Renal pelvis (tissue), 12 donors: ENCODE measurements at places on chromosomes 16 and 17.

GRCh38 chr16:66342294-66342900, 24.1 kb upstream of the CDH5 start:
- DNase-seq: no peak

GRCh38 chr16:76681296-76681695, 404.1 kb downstream of the CNTNAP4 start:
- DNase-seq: no peak

GRCh38 chr16:17853958-17854357, 383.2 kb upstream of the XYLT1 start:
- DNase-seq: no peak

GRCh38 chr17:2312736-2313135, 9.0 kb downstream of the SRR start:
- DNase-seq: no peak

GRCh38 chr17:79844869-79845600, 5.8 kb upstream of the CBX4 start:
- no peak for DNase-seq

- DNase-seq: no peak
Observed at GRCh38 chr16:23244122-23244521, 58.0 kb upstream of the SCNN1B start.

GRCh38 chr16:6258056-6258455, 1074.6 kb upstream of the RBFOX1 start:
- no peak for DNase-seq

GRCh38 chr17:46943501-46944393, 20.8 kb downstream of the GOSR2 start:
- DNase-seq: no peak

DNA sequence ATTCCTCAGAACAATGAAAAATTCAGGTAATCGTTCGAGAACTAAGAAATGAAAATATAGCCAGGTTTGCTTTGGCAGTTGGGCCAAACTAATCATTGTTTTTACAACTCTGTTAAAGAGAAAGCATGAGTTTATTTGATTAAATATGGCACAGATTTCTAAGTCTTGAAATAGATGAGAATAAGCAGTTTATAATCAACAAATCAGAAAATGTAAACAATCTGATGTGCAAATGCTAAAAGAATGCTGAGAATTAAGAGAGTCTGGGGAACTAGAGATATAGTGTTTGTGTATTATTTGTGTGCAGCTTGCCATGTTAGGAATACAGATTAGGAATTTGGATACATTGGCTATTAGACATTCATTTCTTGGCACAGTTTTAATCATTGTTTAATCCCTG, 212.5 kb downstream of the TANC2 start:
- DNase-seq: no peak

- no peak for DNase-seq
Observed at GRCh38 chr16:2471653-2472487, 773 bp downstream of the NTN3 start.

- no peak for DNase-seq
Observed at GRCh38 chr17:71941920-71942319, 178.9 kb upstream of the SOX9 start.

DNA sequence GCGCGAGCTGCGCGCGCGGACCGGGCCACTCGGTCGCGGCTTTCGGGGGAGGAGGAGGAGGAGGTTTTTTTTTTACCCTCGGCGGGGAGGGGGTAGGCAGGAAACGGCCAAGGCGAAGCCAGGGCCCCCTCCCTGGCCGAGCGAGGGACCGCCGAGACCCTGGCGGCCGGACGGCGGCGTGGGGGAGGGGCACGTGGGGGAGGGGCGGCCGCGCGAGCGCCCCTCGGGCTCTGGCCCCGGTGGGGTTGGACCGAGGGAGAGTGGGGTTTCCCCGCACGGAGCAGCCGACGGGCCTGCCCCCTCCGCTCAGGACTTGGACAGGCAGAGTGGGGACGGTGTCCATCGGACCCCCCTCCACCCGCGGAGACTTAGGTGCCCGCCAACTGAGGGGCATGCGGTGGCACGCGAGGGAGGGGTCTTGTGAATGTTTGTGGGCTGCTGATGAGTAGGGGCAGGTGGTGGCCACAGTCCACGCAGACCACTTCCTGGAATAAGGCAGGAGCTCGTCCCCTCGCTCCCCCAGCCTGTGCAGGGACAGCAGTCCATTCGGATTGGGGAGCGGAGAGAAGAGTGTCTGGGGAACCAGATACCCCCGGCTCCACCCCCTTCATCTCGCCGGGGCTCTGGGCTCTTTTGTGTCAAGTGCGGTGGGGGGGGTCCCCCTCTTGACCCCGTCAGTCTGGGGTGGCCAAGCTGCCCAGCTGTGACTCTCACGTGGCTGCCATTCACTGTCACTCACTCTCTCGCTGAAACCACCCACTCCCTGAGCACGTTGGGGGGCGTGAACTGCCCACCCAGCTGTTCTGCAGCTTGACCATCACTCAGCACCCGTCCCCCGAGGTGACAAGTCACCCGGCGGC, 3.0 kb upstream of the CHD3 start:
- peak; percentile 85 for DNase-seq

DNA sequence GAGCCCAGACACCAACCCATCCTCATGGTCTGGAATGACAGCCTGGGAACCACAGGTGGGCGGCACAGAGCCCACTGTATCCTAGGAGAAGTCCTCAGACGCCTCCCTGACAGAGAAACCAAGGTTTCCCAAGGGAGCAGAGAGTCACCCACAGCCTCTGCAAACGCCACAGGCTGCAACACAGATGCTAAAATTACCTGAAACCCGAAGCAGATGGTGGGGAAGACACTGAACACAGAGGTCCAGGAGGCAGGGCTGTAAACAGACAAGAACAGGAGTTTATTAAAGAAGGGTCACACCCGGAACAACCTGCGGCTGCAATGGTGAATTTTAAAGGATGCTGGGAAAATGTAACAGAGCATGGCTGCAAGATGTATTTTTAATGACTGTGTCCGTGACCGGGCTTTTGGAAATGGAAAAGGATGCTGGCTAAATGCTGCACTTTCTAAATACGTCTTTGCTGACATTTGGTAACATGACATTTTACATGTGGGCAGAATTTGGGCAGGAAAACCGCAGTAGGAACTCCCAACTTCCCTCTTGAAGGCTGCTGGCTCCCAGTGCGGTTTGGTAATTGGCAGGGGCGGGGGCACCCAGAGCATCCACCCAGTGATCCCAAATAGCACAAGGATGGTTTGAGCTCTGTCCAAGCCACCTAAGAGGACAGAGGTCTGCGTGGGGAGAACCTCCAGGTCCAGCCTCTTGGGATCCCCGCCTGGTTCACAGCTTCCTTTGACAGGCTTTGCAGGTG, 13.1 kb downstream of the SLC38A8 start:
- DNase-seq: no peak

DNA sequence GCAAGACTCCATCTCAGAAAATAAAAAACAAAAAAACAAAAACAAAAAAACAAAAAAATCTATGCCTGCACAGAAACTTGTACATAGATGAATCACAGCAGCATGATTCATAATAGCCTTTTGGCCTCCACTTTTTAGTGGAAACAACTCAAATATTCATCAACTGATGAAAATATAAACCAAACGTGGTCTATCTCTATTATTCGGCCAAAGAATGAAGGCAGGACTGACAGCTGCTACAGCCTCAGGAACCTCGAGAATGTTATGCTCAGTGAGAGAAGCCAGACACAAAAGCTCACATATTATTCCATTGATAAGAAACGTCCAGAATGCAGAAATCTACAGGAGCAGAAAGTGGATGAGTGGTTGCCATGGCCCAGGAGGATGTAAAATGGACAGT, 19.8 kb downstream of the PPL start:
- DNase-seq: no peak

- no peak for DNase-seq
Observed at GRCh38 chr17:77741109-77741508, 217.4 kb upstream of the TNRC6C start.

- no peak for DNase-seq
Observed at GRCh38 chr17:41959336-41960095, 7.1 kb upstream of the CNP start.
